CD4-positive, alpha-beta T cell treated with Interleukin-2 at 100 ng/mL for 4 hours (primary cell): ENCODE measurements at places on chromosomes 5 and 9.

GRCh38 chr5:33102551-33102950, 338.2 kb upstream of the TARS1 start:
- no peak for DNase-seq

- no peak for DNase-seq
Measured at GRCh38 chr5:139692679-139693308, 44.6 kb downstream of the CXXC5 start.

DNA sequence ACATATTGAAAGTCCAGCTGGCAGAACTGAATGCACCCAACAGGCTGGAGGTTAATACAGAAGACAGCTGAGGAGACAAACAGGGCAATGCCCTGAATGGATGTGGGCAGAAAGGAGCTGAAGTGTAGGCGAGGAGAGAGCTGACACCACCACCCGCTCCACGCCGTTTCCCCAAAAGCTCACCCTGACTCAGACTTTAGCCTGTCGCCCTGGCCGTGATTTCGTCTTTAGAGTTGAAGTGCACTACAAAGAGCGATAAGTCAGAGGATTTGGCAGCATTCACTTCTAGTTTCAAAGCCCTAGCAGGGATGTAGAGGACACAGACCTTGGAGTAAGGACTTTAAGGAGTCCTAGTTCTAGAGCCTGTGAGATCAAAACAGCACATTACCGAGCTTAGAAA, 2.2 kb upstream of the ERAP1 start:
- no peak for DNase-seq

- DNase-seq, result no peak
Measured at GRCh38 chr5:150286820-150287219, 2.8 kb downstream of the CAMK2A start.

GRCh38 chr5:156618601-156619000, 231.5 kb upstream of the PPP1R2B start:
- no peak for DNase-seq

DNA sequence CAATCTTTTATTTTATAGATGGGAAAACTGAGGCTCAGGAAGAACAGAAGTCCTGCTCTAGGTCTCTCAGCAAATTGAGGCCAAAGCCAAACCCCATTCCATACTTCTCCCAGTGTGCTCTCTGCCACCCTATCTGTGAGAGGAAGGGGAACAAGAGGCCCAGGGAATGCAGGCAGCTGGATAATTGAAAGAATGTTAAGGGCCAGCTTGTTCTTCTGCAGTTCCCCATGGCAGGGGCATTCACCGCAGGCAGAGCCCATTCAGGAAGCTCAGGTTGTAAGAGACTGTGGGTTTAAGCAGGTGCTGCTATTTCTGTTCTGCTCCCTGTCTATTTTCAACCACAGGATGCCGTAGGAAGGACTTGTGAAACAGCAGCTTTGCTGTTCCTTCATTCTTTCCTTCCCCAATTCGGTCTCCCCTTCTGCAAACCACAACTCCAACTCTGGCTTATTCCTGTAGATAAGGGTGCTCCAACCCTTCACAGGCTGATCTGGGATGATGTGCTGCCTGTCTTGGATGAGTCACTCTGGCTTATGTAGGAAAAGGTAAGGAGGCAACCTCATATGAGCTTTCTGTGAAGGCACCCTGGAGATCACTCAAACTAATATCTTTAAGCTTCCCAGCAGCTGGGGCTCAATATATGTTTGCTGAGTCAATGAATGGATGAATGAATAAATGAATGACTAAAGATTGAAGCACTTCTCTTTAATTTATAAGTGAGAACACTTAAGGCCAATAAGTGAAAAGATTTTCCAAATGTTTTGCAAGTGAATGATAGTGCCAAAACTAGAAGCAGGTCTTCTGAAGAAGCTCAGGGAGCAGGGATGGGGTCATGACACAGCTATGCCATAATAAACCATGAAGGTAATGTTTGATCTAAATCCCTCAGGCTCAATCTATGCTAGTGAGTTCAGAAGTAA, 377.6 kb downstream of the BRINP1 start:
- no peak for DNase-seq

DNA sequence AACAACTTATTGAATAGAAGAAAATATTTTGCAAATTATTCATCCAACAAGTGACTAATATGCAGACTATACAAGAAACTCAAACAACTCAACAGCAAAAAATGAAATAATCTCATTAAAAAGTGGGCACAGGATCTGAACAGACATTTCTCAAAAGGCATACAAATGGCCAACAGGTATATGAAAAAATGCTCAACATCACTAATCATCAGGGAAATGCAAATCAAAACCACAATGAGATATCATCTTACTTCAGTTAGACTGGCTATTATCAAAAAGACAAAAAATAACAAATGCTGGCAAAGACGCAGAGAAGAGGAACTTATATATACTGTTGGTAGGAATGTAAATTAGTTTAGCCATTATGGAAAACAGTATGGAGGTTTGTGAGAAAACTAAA, 1.8 kb upstream of the AMACR start:
- DNase-seq, result no peak

DNA sequence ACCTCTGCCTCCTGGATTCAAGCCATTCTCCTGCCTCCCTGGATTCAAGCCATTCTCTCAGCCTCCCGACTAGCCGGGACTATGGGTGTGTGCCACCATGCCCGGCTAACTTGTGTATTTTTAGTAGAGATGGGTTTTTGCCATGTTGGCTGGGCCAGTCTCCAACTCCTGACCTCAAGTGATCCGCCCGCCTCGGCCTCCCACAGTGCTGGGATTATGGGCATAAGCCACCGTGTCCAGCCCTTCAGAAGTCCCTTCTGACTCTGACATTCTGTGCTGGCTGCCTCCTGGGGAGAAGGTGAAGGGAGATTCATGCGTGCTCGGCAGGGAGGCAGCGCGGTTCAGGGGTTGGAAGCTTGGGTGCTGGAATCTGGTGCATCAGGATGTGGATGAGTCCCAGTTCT, 28.8 kb downstream of the PRRX2 start:
- no peak for DNase-seq

- no peak for DNase-seq
Measured at GRCh38 chr9:79266986-79267385, 304.8 kb upstream of the TLE4 start.

DNA sequence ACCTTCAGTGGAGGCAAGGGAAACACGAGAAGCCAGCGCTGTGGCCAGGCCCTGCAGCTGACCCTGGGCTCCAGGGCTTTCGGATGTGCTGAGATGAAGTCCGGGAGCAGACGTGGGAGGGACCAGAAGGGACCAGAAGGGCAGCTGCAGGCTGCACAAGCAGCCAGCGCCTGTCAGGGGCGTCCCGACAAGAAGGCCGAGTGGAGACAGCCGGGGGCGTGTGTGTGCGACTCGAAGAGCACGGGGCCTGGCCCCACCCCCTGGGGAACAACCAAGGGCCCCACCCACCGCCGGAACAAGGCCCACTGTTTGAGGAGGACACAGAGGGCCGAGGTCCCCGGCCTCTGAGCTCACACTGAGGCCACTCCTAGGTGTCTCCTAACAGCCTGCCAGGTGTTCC, 31.4 kb downstream of the SLC12A7 start:
- no peak for DNase-seq

GRCh38 chr5:51433052-51433710, 49.9 kb downstream of the ISL1 start:
- DNase-seq, result no peak

DNA sequence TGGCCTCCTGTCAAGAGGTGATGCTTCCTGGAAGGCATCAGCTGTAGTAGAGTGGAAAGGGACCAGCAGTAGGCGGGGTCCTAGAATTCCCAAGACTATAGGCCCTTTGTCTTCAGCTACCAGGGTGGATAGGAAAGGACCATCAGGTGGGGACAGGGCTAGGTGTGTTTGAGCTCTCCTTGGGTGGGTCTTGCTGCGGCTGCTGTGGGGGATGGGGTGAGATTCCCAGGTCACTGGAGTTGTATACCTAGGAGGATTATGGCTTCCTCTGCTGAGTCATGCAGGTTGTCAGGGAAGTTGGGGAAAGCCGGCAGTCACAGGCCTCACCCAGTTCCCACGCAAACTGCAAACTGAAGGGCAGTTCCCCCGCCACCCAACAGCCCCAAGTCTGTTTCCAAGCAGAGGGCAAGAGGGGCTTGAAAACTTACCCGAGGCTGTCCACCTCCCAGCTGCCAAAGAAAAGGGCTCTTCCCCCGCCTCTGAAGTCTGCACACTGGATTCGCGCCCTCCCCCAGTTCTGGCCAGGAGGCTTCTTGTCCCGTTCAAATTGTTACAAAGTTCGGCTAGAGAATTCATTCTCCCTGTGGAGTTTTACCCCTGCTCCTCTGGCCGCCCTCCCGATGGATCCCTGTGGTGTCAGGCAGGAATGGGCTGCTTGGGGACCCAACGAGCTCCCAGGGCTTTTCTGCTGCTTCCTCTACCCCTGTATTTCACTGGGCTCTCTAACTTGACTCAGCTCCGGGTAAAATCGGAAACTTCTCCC, 23.0 kb upstream of the ECM2 start:
- DNase-seq, result no peak

GRCh38 chr5:154971501-154971900, 30.6 kb downstream of the MRPL22 start:
- DNase-seq, result no peak

GRCh38 chr5:61999371-61999770, 306.6 kb upstream of the KIF2A start:
- no peak for DNase-seq

- DNase-seq, result no peak
Measured at GRCh38 chr5:15425766-15426165, 74.2 kb upstream of the FBXL7 start.

DNA sequence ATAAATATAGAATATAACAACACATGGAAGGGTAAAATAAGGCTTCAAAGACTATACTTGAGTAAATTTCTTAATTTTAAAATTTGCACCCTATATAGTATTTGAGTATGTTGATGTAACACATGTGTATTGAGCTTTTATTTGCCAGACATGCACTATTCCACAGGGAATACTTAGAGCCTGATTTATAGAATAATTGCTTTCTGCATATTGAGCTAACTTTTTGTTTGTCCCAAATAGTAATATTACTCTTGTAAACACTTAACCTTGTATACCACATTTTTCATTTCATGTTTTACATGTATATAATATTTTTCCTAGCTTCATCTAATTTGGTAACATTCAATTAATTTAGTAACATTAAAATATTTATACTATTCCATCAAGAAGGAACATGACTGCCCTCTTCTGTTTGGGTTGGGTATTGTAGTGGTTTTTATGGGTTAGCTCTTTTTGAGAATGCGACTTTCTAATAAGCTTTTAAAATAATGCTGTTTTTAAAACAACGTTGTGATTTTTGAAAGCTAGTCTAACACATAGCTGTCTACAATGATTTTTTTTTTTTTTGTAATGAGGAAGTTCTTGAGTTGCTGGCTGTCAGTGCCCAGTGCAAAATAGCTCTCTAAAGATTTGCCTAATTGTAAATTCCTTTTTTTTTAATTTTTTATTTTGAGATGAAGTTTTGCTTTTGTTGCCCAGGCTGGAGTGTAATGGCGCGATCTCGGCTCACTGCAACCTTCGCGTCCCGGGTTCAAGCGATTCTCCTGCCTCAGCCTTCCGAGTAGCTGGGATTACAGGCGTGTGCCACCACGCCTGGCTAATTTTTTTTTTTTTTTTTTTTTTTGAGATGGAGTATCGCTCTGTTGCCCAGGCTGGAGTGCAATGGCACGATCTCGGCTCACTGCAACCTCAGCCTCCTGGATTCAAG, 4.8 kb downstream of the SUB1 start:
- DNase-seq, result peak; percentile 84

- no peak for DNase-seq
Measured at GRCh38 chr5:141757402-141757801, 75.4 kb upstream of the ARAP3 start.

DNA sequence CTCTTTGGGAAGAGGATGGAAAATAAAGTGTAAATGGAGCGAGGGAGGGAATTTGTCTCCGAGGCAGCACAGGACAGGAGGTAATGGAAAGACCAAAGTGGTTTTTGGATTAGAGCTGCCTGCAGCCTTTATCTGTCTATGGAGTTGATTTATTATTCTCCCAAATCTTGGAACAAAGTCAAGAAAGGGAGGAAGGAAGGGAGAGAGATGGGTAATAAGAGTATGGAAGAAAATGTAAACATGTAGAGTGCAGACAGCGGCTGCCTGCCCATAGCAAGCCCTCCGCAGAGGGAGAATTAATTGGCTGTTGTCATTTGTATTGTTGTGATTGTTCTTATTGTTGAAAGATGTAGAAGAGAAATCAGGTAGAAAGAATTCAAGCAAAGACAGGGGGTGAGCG, 15.7 kb downstream of the KCNIP1 start:
- DNase-seq, result no peak

DNA sequence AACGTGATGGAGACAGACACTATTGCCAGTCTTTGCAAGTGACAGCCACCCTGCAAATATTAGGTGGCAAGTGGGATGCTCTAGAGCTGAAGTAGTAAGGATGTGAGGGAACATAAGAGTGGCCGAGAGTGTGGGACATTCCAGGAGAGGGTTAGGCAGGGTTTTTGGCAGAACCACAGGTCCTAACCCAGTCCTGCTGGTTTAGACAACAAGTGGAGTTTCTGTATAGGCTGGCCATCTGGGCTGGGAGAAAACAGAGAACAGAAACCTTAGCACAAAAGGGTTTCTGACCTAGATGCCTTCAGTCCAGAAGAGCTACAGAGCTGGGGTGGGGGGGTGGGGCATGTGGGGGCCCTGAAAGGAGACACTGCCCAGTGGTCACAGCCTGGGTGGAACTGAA, 107.4 kb downstream of the TMEM174 start:
- DNase-seq, result no peak

DNA sequence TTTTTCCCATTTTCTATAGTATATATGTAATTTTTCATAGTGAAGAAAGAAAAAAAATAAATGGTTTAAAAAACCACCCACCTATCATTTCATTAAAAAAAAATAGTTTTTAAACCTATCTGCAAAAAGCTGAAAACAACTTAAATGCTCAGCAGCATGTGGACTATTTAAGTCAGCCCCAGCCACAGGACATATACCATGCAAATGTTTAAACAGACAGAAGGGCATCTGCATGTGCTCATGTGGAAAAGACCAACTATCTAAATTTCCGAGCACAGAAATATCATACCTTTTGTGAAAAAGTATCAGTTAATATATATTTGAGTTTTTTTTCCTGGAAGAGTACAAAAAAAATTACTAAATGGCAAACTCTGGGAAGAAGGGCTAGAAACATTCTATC, 143.4 kb downstream of the EPB41L4A start:
- no peak for DNase-seq

DNA sequence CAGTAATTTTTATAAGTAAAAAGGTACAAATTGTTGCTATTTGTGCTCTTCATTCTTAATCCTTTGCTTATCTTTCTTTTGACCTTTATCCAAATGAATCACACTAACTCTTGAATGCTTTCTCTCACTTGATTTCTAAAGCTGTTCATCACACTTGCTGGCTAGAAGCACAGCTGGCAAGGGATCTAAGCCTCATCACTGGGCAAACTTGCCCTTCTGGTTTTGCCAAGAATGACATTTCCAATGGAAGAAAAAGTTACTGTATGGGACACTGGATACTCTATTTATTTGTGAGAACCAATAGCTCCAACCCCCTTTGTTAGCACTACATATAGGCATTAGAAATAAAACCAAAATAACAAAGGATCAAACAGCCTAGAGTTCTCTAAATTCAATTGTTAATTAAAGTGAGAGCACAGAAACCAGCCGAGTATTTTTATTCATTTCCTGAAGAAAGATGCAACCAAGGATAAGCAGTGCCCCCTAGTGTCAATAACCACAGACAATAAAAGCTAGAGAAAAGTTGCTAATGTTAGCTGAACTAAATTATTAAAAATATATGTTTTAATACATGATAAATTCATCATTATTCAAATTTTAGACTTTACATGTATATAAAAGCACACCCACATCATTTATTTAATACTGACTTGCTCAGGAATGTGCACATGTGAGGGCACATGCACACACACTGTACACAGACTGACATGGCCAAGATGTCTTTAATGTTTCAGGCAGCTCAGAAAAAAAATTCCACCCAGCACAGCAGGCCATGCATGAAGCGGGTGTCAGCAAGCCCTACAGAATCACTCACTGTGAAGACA, 59.8 kb upstream of the POU5F2 start:
- DNase-seq, result peak; percentile 63
